ENCODE measurements at places on chromosomes 7 and 10.

DNA sequence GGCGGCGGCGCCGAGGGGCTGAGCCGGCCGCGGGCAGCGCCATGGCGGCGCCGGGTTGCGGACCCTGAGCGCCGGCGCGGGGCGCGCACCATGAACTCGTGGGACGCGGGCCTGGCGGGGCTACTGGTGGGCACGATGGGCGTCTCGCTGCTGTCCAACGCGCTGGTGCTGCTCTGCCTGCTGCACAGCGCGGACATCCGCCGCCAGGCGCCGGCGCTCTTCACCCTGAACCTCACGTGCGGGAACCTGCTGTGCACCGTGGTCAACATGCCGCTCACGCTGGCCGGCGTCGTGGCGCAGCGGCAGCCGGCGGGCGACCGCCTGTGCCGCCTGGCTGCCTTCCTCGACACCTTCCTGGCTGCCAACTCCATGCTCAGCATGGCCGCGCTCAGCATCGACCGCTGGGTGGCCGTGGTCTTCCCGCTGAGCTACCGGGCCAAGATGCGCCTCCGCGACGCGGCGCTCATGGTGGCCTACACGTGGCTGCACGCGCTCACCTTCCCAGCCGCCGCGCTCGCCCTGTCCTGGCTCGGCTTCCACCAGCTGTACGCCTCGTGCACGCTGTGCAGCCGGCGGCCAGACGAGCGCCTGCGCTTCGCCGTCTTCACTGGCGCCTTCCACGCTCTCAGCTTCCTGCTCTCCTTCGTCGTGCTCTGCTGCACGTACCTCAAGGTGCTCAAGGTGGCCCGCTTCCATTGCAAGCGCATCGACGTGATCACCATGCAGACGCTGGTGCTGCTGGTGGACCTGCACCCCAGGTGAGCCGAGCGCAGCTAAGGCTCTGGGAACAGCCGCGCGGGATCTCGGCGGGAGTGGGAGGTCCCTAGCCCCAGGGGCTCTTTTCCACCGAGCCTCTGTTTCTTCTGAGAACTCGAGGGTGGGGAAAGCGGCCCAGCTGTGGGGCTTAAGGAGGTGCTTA is at the start of gene GPR26:
GPR26 (plus strand) TSS at position 38 of the 919 bp plus-strand sequence; CDS start at position 91, 53 bp downstream.
- DNase-seq = no peak

DNA sequence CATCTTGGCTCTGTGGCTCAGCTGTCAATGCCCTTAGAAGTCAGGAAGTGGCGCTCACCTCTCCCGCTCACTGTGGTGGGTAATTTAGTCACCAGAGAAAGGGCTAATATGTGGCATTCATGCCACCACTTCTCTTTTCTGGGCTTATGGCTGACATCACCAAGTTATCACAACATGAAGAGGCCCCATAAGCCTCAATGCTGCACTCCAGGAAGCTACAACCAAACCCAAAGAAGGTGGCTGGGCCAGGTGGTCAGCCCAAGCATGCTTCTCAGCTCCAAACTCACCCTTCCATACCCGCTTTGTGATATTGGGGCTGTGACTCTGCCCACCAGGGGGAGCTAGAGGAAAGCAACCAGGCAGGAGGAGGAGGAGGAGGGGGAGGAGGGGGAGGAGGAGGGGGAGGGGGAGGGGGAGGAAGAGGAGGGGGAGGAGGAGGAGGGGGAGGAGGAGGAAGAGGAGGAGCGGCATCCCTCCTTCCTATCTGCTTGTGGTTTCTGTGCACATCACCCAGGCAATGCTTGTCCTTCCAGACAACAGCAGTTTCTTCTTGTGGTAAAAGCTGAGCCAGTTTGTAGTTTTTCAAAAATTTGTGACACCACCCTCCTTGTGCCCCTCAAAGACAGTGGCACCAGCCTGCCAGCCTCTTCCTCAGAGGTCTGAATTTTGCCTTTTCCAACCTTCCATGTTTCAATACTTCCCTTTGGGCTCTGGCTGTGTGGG is 42.1 kb downstream of the CYP26A1 start:
- peak; percentile 79 for DNase-seq

GRCh38 chr7:134186027-134186426 is 58.9 kb downstream of the LRGUK start:
- DNase-seq = no peak

GRCh38 chr10:106111246-106111645 is 1053.3 kb downstream of the SORCS1 start:
- no peak for DNase-seq

GRCh38 chr7:151431281-151431767 is 8.6 kb downstream of the CRYGN start:
- DNase-seq = no peak

DNA sequence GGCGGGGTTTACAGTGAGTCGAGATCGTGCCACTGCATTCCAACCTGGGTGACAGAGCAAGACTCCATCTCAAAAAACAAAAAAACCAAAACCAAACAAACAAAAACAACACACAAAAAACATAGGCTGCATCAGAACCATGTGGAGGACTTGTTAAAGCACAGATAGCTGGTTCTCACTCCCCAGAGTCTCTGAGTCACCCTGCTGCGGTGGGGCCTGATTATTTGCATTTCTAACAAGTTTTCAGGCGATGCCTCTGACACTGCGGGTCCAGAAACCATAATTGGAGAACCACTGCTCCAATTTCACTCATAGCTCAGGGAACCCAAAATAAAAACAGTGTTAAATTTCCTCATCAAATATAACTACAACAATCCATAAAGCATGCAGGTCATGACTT is 816.7 kb downstream of the MAGI2 start:
- no peak for DNase-seq

DNA sequence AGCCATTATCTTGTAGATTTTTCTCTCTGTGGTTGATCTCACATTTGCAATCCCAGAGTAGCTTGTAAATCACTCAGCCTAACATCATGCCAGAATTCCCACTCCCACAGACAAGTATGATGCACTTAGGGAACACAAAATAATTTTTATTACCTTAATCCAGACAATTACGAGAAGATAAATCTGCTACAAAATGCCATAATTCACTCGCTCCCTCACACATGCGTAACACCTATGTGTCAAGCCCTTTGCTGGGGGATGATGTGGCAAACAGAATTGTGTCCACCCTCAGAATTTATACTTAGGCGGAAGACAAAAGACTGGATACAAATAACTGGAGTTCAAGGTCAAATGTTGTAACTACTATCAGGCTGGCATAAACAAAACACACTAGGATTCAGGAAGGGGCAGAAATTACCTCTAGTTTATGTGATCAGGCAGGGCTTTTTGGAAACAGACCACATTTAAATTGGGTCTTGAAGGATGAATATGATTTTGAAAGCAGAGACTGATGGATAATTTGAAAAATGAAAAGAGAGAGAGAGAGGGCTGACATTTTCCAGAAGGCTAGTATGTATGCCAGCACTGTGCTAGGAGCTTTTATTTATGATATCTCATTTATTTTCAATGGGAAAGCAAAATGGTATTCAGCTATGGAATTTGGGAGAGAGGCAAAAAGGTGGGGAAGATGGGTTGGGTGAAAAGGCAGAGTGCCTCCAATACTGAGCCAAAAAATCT is 69.8 kb downstream of the DOCK4 start:
- no peak for DNase-seq

DNA sequence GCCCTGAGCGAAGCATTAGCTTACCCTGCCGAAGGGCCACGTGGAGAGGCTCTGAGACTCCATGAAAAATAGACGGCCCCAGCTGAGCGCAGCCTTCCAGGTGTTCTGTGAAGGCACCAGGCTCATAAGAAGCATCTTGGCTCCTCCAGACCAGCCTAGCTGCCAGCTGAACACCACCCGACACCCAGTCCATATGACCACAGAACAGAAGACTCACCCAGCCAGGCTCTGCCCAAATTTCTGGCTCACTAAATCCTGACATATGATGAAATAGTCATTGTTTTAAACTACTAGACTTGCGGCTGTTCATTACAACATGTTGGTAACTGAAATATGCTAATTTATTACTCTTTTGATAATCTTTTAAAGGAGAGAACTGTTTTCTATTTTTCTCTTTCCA is 99.5 kb upstream of the ABI1 start:
- DNase-seq = no peak

DNA sequence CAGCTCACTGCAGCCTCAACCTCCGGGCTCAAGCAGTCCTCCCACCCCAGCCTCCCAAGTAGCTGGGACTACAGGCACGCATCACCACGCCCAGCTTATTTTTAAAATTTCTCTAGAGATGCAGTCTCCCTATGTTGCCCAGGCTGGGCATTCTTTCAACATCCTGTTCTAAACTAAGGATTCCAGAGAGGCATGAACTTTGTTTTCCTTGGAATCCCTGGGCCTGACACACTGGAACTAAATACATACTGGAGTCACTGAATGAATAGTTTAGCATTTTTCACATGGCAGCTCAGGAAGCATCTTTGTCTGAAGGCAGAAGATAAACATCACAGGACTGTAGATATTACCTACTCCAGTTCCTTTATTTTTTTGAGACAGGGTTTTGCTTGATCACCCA is 108.7 kb downstream of the ITIH5 start:
- DNase-seq = no peak

GRCh38 chr7:19617901-19618300 is 90.9 kb downstream of the POLR1F start:
- DNase-seq = no peak

DNA sequence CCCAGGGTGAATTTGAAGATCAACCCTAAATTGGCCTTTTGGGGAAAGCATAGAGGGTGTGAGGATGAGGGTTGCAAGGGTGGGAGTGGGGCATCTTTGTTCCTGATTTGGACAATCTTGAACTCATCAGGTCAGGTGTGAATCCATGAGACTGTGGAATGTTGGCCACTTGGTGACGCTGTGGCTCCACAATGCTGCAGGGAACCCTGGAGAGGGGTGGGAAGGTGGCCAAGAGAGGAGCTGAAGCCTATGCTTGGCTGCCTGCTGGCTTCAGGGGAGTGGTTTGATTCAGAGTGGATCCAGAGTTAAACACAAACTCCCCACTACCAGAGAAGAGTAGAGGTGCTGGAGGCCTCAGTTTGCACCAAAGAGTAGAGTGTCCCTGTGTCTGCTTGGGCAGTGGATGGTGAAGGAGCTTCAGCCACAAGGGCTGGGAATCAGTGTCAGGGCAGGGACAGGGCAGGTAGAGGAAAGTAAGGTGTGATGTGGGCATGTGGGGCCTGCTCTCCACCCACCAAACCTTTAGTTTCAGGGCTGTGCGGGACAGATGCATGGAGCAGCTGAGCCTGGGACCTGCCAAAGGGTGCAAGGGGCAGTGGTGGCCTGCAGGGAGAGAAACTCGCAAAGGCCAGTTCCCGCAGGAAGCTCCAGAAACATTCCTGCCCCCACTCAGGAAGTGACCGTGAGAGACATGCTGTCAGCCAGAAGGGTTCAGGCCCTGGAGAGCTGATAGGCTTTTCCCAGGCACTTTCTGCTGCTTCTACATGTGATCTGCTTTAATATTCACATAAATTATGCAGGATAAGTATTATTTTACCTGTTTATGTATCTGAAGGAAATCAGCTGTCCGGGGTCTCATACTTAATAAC is 81.0 kb upstream of the PRSS58 start:
- no peak for DNase-seq

DNA sequence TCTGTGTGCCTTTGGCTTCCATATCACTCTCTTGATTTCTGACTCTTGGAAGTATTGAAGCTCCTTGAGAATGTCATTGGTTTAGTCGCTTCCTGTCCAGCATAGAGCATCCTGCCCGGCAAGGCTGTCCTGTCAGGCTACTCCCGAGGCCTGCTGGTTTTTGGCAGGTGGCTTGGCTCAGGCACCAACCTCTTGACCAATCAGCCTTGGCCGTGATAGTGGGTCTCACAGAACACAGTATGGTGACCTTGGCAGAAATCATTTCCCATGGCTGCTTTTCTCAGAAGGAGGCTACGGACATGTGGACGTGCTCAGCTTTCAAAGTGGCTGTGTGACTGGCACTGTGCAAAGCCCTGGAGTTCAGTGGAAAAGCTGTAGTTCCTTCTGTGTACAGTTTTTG is 516.9 kb downstream of the REEP3 start:
- DNase-seq = no peak

DNA sequence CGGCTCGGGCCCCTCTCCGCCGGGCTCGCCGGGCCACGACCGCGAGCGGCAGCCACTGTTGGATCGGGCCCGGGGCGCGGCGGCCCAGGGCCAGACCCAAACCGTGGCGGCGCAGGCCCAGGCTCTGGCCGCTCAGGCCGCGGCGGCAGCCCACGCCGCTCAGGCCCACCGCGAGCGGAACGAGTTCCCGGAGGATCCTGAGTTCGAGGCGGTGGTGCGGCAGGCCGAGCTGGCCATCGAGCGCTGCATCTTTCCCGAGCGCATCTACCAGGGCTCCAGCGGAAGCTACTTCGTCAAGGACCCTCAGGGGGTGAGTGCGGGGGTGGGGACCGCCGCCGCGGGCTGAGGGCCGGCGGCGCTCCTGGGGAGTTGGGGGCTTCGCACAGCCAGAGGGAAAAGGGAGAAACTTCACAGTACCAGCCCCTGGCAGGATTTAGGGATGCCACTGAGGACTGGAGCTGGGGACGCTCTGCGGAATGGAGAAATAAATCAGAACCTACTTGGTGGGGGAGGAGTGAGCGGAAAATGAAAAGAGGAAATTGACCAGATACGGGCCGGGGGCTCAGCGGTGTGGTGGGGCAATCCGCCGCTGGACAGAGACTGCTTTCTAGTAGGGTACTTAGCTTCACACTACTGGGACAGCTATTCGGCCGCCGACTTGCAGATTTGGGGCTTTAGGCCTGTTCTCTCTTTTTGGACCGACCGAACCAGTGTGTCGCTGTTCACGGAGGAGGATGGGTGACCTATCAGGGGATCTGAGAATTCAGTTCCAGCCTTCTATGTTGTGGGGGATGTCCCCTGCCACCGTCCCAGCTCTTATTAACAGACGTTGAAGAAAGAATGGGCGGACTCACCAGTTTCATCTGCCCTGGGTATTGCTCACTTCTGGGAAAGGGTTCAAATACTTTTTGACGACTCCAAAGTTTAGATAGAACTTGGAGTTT is 669 bp downstream of the PI4K2A start:
- peak; percentile 27 for DNase-seq

DNA sequence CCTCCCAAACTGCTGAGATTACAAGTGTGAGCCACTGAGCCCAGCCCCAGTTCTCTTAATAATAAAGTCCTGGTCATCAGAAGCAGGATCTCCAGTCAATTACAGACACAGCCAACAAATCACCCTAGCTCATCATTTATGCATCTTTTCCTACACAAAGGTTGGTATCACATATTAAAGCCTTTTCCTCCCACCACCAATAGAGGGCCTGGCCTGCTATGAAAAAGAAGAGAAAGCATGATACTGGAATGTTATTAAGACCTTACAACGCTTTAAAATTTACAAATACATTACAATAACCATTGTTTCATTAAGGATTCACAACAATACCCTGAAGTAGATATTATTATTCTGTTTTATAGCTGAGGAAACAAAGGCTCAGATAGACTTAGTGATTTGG is 25.9 kb downstream of the VAX1 start:
- no peak for DNase-seq

All from activated CD4-positive, alpha-beta T cell treated with anti-CD3 and anti-CD28 coated beads, Interleukin-2, amount 50 U/mL, for 48 hours (primary cell).